Kasumi-1 (cell line): ENCODE measurements at places on chromosomes 6 and 20.

DNA sequence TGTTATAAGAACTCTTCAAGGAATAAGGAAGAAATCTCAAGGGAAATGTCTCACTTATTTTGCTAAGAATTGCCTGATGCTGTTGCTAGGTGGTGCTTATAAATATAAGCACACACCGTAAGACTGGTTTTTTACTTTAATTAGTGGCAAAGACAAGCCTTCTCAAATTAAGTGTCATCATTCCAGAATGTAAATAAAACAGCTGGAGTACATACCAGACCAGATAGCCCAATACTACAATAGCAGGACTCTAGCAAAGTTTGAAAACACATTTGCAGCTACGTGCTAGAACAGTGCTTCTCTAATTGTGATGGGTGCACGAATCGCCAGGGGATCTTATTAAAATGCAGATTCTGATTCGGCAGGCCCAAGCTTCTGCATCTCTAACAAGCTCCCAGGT is 6.8 kb downstream of the CNKSR3 start:
- DNase-seq, result no peak

DNA sequence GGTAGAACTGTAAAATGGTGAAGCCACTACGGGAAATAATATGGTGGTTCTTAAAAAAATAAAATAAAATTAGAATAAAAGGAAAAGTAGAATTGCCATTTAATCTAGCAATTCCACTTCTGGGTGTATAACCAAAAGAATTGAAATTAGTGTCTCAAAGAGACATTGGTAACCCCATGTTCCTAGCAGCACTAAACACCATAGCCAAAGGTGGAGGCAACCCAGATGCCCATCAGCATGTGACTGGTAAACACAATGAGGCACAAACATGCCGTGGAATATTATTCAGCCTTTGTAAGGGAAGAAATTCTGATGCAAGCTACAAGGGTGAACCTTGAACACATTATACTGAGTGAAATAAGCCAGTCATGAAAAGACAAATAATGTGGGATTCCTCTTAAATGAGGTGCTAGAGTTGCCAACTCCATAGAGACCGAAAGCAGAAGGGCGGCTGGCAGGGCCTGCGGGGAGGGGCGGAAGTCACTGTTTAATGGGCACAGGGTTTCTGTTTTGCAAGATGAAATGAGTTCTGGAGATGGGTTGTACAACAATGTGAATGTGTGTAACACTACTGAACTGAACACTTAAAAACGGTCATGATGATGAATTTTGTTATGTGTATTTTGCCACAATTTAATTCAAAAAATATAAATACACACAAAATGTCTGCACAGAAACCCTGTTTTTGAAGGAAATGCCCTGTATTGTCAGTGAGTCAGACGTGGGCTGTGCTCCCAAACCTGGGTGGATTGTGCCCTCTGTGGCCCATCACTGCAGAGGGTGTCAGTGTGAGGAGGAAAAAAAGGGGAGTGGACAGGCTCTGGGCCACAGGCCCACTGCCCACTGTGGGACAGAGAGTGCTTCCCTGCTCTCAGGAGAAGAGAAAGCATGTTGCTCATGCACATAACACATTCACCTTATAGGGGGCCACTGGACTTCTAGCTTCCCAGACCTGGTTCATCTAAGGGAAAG is 49.6 kb upstream of the CD93 start:
- no peak for DNase-seq

- peak; percentile 74 for DNase-seq
Observed at GRCh38 chr20:62203378-62204030, 16.6 kb downstream of the HRH3 start.

GRCh38 chr20:50865114-50865513 is 66.1 kb downstream of the ADNP start:
- DNase-seq, result no peak

GRCh38 chr20:39853636-39854035 is 835.4 kb downstream of the MAFB start:
- no peak for DNase-seq

DNA sequence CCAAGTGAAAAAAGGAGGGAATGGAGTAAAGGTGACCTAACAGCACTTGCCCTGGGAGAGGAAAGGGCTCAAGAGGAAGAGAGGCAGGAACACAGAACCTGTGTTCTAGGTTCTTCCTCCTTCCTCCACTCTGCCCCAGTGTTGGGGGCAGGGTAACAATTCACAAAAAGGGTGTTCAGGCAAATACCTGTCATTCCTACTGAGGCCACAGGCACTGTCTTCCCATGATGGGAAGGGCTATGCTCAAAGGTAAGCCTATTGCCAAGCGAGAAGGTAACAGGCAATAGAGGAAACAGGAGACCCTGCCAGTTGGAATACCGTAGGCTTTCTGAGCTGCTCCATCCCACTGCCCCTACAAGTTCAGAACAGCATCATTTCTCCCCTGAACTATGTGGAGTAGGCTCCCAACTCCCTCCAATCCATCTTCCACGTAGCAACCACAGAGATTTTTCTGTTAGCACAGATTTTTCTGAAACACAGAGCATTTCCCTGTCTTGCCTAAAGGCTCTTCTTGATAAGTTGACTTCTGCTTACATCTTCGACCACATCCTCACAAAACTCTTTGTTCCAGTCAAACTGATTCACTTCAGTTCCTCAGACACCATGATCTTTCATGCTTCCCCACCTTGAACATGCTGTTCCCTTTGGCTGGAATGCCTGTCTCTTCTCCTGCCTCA is 2.7 kb downstream of the AGPAT1 start:
- DNase-seq, result no peak

GRCh38 chr6:81995548-81996289 is 243.2 kb upstream of the TENT5A start:
- no peak for DNase-seq
